ENCODE measurements at places on chromosomes 11 and 22. TPM values are rescaled to one million over a fixed set of nuclear protein-coding genes. Genes with fewer than 3 reads are reported as not detected.

GRCh38 chr11:120203626-120204025 lies 7.2 kb upstream of the OAF start:
- DNase-seq, result no peak

DNA sequence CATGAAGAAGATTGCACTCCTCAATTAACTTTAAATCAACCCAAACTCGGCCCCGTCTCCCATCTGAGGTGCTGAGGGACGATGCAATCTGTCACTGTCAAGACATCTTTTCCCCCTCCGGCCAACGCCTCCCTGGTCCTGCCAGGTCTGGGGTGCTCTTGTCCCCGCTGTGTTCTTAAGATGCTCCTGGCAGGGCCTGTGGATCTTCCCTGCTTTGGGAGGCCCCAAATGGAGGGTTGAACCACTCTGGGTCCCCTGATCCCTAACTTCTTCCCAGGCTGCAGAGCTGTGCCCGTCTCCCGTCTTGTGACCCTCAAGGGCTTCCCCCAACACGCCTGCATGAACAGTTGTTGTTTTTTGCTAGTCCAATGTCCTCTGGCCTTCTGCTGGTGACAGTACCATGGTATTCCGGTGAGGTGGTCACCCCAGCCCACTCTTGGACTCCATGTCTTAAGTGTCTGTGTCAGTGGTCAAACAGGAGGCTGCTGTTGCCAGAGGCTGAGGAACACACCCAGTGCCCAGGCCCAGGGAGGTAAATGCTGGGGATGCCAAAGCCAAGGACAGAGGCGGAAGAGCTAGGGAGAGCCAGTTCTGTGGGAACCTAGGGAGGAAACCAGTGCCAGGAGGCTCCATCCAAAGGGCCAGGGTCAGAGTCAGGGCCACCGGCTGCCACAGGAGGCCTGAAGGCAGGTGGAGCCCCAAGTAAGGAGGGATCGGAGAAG lies 70.6 kb upstream of the SHANK2 start:
- DNase-seq, result no peak

DNA sequence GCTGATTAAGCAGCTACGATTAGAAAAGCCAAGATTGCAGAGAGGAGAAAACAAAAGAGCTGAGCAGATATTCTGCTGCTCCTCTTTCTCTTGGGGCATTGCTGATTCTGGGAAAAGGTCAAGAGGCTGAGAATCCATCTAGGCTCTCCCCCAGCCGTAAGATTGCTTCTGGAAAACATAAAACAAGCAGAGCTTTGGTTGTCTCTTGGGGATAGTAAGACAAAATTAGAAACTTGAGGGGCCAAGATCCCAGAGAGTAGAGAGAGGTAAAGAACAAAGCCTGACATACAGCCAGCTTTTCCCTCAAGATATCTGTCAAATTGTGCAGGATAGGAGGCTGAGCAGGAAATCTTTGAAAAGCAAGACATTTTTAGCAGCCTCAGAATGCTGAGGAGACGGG lies 158.2 kb downstream of the TTC28 start:
- DNase-seq, result no peak

GRCh38 chr11:19164230-19164855 lies 37.4 kb downstream of the CSRP3 start:
- DNase-seq, result no peak

ABTB2 gene
- not detected for polyA plus RNA-seq

ACR gene
- not detected for polyA plus RNA-seq

PGM2L1 gene
- 6.4 TPM for polyA plus RNA-seq

All from naive B cell (primary cell).